ENCODE measurements at places on chromosomes 12 and 14. TPM values are rescaled to one million over a fixed set of nuclear protein-coding genes. Genes with fewer than 3 reads are reported as not detected.

DNA sequence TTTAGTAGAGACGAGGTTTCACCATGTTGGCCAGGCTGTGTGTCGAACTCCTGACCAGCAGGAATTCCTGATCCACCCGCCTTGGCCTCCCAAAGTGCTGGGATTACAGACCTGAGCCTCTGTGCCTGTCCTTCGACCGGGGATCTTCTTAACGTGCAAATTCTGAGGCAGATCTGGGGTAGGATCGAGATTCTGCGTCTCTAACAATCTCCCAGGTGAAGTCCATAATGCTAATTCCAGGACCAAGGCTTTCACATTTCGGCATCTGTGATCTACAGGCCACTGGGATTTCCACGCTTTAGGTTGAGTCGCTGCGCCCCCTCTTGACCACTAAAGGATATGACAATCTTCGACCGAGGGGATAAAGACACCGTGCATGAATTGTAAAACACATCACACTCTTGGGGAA lies 24.8 kb downstream of the FOS start:
- DNase-seq: peak; percentile 60

GRCh38 chr14:73834261-73834625 lies 17.4 kb upstream of the PTGR2 start:
- no peak for DNase-seq

DNA sequence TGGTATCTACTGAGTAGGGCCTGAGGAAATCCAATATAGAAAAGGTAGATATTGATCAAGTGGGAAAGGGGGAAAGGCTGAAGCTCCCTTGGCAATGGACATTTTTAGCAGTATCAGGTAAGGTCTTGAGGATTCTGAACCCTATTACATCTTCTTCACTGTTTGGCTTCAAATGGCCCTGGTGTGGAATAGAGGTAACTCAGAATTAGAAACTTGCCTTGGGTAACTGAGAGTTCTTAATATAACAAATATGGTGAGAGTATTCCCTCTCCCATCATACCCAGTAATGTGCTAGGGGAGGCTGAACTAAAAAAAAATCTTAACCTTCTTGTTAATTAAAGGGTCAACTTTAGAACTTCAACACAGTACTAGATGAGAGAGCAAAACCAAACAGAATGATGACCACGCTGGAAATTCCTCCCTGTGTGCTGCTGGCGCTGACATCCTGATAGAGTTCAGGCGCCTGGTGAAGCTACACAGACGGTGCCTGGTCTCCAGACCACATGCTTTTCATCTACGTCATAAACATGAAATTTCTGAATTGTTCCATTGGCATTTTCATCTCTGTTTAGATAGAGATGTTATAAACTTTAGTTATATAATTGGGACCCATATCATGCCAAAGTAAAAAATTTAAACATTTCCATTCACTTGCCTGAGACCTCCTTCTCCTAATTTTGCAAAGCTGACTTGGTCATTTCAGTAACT lies 128.3 kb downstream of the AKAP6 start:
- DNase-seq: no peak

DNA sequence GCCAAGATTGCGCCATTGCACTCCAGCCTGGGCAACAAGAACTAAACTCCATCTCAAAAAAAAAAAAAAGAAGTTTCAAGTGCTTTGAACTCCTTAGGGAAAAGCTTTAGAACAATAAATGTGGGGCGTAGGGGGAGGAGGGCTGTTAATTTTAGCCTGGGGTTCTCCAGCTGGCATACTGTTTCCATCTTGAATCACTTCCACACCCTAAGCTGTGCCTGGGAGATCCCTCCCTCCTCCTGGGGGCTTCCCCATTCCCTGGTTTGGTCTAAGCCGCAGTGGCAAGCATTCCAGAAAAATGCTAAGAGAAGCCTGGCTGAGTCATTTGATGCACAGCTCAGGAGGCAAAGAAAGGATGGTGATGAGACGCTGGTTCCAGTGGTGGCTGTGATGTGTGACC lies 2.3 kb upstream of the ZNF384 start:
- peak; percentile 33 for DNase-seq

KRT85 gene
- not detected for total RNA-seq

NRIP2 gene
- total RNA-seq: not detected

GRCh38 chr12:121789800-121790728 lies 3.4 kb downstream of the RHOF start:
- no peak for DNase-seq
